Fibroblast of lung (primary cell): ENCODE measurements at places on chromosomes 7 and 10.

DNA sequence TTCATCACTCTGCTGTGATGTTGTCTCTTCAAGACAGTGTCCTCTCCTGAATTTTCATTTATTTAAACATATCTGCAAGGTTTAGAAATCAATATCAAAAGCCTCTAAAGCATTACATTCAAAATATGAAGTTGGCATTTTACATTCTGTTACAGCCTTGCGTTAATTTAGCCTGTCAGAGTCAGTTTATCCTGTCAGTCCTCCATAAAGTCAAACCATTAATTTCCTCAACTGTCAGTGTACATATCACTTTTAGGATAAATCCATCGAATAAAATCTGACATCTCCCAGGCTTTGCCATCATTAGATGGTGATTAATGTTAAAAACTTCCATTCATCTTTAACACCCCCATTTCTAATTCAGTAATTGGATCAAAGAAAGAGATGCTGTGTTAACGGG is 77.0 kb downstream of the NPY start:
- no peak for DNase-seq

DNA sequence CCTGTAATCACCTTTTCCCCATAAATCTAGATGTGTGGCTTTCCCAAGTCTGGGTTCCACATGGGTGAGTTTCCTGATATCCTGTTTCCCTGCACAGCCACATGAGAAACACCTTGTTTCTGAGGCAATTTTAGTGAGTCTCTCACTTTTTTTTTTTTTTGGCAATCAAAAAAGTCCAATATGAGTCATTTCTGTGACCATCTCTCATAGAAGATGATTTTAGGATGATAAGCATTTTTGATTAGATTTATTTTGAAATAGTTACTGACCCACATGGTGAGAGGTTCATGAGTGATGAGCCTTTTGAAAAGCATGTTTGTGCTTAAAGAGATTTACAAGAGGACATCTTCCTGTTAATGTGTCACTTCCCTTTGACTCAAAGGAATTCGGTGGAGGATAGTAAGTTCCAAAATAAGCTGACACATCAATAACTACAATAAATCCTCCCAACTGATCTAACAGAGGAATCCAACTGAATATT is 464.0 kb downstream of the INHBA start:
- no peak for DNase-seq

- DNase-seq: no peak
Observed at GRCh38 chr10:132497861-132498561, 39.6 kb upstream of the INPP5A start.

DNA sequence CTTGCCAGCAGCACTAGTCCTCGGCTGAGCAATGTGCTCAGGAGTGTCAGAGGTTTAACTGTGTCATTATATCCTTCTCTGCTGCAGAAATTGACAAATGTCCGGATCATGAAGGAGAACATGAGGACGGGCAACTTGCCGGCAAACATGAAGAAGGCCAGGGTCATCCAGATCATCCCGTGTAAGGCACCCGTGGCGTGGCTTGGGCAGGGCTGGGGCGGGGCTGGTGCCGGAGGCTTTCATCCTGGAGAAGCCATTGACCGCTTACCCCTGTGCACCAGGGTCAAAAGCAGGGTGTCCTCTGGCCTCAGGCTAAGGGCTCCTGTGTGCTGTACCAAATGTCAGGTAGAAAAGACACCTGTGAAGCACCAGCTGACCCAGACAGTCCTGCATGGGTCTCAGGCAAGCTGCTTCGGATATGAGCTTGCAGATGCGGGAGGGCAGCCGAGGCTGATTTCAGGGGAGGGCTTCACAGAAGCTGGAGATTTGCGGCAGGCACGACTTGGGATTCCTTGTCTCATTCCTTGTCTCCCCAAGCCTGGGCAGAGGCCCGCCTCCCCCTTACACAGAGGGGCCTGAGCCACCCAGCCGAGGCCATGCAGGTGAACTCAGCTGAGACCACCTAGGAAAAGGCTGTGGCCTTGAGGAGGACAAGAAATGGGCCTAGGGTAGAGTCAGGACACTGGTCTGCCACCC is 55.4 kb downstream of the MKI67 start:
- no peak for DNase-seq

DNA sequence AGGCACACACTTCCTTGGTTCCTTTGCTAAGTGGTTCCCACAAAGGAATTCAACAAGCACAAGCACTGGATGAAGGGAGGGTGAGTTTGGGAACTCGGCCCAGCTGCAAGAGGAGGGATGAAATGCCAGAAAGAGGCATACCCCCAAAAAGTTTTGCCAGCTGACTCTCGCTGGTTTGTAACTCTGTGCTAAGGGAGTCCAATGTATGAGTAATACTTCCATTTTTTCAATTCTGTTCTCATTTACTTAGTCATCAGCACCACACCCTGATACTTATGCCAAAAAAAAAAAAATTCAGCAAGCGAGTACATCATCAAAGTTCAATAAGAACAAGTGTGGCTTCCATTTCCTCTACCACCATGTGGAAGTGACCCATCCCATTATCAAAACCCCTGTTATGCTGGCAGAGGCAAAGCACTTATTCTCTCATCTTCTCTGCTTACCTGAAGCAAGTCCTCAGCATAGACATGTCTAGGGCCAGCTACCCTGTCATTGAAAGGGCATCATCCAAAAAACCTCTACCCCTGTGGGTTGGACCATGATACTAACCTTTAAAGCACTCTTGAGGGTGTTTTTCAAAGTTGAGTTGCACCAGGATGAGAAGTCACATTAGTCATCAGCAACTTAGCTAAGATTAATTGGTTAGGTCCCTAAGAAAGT is 6.9 kb upstream of the HYCC1 start:
- peak; percentile 95 for DNase-seq

DNA sequence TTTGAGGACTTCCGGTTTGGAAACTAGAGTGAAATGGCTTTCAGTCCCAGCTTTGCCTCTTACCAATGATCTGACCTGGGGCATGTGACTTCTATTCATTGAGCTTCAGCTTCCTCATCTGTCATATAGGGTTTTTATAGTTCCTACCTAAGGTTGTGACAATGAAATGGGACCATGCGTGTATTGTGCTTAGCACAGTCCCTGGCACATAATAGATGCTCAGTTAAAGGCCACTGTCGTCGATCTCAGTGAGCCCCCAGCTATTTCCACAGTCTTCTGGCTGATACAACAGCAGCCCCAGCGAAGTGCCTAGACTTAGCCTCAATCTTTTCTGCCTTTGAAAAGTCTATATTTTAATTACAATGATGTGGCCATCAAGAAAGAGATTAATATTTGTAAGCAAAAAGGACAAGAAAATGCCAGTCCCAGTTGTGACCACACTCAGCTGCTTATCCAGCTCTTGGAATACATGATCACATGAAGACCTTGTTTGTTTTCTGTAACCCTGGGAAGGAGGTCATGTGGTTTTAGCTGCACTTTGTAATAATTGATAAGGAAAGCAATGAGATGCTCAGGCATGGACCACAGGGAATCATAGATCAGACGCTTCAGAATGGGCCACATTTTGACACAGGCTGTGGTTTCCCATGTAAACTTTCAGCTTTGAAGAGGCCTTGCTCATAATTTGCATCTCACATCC is 44.6 kb downstream of the VWA2 start:
- DNase-seq: no peak

- DNase-seq: no peak
Observed at GRCh38 chr7:50121286-50121685, 28.2 kb upstream of the ZPBP start.

- DNase-seq: no peak
Observed at GRCh38 chr7:37337522-37337921, 111.1 kb downstream of the ELMO1 start.

GRCh38 chr7:732556-732955 is 5.5 kb upstream of the PRKAR1B start:
- no peak for DNase-seq

DNA sequence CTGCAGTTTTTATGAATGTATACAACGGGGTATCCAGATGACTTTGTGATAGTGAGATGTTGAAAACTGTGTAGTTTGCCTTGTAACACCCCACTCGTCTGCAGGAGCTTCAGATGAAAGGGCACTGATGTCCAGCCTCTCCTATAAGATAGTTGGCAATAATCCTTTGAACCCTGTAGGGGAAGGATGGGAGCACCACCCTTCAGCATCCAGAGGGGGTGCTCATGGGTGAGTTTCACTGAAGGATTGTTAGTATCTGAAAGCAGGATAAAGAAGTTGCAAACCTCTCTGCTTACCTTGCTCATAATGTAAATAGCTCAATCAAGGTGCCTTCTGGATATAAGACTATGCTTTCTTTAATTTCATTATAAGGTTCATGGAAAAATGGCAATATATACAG is 201.5 kb downstream of the TMEM178B start:
- no peak for DNase-seq

DNA sequence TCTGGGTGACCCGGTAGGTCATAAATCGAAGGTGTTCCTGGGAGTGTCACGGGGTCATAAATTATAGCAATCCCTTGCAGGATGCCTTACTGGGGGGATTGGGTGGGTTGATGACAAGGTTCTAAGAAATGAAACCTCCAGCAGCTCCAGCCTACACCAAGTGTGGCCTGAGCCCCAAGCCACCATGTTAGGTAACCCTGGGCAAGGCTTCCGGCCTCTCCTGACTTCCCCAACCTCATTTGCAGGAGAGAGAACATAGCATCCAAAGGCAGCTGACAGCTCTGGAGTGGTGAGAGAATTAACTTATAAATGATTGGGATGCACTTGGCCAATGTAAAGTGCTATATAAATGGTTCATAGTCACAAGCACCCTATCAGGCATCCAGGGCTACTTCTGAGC is 52.8 kb upstream of the TMEM273 start:
- DNase-seq: no peak

DNA sequence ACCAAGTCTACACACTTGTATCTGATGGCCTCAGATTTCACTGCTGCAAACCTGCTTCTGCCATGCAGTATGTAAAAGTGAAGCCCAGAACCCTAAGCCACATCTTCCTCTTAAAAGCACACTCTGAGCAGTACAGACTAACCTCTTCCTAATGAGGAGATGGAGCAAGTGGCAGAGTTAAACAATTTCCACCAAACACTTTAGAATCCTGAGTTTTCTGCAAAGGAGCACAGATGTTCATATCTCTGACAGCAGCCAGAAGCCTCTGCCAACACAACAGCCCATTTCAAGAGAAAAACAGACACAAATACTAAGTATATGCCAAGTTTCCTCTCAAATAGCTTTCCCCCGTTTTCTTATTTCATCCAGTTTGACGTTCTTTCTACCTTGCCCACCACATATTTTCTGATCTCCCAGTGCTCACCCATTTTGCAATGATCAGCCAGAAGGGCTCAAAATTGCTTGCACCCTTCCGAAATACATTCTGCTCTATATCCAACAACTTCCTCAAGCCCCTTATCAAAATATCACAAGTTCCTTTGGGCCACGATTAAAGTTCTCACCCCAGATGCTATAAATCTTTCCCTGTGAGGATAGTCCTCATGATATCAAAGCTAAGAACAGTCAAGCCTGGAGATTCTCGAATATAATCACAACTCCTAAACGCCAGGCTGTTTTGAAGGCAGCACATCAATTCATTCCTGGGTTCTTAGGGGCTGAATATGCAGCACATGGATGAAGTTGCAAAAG is 27.5 kb downstream of the ELMO1 start:
- DNase-seq: no peak

DNA sequence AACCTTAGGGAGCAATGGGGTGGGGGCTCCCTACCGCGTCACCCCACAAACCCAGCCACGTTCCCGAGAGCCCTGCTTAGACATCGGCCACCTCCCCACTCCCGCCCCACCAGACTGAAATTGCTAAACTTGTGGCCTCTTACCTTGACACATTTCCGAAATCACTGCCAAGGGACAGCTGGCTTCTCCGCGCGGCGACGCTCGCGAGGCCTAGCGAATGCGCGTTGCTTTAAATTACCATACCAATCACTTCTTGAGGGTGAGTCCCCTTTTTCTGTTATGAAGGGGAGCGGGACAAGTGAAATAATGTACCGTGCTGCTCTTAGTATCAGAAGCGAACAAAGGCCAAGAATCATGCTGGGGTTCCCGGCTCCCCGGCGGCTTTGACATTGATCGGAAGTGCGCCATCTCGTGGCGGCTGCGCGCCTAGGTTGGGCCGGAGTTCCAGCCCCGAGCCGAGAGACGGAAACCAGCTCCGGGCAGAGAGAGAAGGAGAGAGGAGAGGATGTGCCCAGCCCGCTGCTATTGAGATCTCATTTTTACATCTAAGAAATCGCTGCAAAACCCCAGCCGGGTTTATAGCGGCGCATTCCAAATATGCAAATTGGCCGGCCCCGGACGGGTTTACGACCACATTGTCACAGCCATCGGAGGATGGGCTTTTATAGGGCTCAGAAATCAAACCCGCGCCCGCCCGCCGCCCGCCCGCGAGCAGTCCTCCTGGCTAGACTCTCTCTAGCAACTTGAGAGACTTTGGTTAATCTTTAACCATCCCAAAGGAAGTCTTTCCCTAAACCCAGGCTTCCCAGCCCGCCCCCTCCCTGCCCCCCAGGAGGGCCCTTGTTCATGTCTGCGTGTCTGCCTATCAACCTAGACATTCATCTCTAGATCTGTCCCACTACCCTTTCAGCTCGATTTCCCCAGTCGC is 5.3 kb downstream of the HOXA11 start:
- peak; percentile 56 for DNase-seq

DNA sequence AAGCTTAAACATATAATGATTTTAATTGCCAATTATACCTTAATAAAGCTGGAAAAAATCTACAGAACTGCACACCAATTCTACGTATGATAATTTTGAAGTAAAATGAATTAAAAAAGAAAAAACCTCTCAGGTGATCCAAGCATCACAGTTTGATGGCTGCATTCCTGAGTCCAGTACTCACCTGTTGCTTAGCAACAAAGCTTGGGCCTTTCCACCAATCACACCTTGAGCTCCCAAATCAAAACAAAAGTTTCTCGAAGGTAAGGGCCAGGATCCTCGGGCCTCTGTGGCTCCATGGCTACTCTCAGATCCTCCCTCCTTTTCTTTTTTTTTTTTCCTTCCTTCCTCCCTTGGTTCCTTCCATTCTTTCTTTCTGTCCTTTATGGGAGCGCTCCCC is 137.2 kb upstream of the PCBD1 start:
- DNase-seq: no peak

- DNase-seq: no peak
Observed at GRCh38 chr7:49775065-49775948, 1.9 kb downstream of the VWC2 start.

- DNase-seq: peak; percentile 18
Observed at GRCh38 chr10:72106154-72106849, 18.0 kb upstream of the SPOCK2 start.

- peak; percentile 17 for DNase-seq
Observed at GRCh38 chr10:28679581-28680357, 2.4 kb downstream of the BAMBI start.
